Jurkat, Clone E6-1 (cell line): ENCODE measurements at places on chromosomes 5 and 9.

DNA sequence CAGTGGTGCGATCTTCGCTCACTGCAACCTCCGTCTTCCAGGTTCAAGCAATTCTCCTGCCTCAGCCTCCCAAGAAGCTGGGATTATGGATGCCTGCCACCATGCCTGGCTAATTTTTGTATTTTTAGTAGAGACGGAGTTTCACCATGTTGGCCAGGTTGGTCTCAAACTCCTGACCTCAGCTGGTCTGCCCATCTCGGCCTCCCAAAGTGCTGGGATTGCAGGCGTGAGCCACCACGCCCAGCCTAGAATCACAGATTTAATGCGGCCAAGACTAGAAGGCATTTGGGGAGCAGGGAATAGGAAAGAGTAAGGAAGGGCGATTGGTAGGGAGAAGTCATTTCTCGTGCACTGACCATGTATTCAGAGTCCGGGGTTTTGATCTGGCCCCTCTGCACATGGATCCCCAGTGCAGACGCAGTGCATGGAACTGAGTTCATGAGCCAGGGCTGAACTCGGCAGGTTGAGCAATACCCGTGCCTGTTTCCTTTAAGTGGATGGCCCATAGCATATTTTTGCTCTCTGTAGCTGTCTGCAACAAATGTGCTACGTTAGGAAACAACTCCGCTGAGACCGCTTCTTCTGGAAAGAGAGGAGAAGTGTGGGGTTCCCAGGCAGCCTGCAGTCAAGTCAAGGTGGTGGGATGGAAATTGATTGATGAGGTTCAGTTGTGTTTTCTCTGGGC is 3.4 kb upstream of the HMCN2 start:
- DNase-seq, result no peak

GRCh38 chr5:61053937-61054336 is 108.3 kb downstream of the SMIM15 start:
- DNase-seq, result no peak

DNA sequence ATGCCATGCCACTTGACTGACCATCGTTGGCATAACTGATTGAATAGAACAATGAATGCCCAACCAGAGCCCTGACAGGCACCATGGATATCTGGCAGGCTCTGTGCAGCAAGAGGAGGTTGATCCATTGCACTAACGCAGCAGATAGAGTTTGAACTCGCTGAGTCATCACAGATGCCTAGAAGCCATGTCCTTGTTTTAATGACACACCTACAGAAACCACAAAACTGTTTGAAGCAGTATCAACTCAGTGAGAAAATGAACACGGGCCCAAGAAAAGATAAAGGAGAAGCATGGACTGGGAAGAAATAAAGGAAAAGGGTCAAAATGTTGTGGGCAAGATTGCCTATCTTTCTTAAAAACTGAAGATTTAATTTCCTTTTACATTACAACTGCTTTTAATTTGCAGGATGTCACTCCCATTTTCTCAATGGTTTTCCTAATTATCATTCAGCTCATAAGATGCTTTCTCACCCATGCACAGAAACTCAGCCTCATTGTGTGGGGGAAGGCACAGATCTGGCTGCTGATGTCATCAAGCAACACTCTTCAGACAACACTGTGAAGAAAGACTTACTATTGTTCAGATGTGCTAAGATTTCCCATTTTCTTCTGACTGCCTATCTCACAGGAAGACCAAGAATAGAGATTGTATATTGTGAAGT is 129.0 kb downstream of the PIK3R1 start:
- peak; percentile 56 for DNase-seq

GRCh38 chr5:178312880-178313282 is 80.3 kb upstream of the PHYKPL start:
- no peak for DNase-seq

- DNase-seq, result no peak
Observed at GRCh38 chr5:158938200-158938599, 161.5 kb downstream of the EBF1 start.

- no peak for DNase-seq
Observed at GRCh38 chr9:88733651-88734421, 198.9 kb downstream of the NXNL2 start.

DNA sequence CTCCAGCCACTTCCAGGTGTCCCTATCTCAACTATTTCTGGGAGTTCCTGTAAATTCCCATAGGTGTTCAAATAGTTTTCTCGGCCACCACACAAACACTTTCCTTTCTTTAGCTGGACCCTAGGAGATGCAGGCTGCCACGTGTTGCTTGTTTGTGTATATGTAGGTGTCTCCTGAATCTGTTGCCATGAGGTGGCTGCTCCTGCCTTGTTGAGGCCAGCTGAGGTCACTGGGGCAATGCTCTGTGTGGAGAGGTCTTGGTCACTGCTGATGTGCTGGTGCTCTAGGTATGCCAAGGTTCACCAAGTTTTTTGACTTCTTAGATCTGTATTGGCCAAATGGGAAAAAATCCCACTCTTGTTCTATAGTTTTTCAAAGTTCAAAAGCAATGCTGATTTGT is 132.5 kb upstream of the CHD1 start:
- DNase-seq, result no peak

GRCh38 chr5:2017540-2018389 is 135.0 kb upstream of the IRX4 start:
- DNase-seq, result peak; percentile 63

DNA sequence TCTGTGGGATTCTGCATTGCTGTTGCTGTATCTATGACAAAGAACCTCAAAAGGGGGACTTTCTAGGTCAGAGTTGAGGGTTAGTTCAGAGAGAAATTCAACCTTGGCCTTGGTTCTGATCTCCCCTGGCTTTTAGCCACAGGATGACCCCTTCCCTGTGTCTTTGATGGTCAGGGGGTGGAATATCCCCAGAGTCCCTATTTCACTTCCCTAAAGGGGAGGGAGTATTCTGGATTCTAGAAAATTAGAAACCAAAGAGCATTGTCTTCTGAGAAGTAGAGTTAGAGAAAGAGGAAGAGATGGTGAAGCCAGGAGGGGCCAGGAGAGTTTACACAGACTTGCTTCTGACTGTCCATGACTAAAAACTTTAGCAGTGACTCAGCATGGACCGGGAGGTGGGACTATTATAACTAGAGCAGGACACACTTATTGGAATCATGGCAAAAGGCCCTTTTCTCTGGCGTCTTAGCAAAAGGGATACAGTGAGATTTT is 56.2 kb upstream of the LPAR1 start:
- no peak for DNase-seq

GRCh38 chr5:10579536-10580521 is 16.0 kb downstream of the ANKRD33B start:
- no peak for DNase-seq

DNA sequence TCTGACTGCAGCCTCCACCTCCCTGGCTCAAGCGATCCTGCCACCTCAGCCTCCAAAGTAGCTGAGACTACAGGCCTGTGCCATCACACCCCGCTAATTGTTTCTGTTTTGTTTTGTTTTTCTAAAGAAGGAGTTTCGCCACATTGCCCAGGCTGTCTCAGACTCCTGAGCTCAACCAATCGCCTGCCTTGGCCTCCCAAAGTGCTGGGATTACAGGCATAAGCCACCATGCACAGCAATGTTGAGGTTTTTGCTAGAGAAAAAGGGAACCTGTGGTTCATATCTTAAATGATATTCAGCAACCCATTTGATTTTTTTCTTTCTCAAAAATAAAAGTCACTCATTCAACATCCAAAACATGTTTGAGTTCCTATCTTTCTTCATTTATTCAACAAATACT is 20.4 kb upstream of the DELE1 start:
- no peak for DNase-seq

DNA sequence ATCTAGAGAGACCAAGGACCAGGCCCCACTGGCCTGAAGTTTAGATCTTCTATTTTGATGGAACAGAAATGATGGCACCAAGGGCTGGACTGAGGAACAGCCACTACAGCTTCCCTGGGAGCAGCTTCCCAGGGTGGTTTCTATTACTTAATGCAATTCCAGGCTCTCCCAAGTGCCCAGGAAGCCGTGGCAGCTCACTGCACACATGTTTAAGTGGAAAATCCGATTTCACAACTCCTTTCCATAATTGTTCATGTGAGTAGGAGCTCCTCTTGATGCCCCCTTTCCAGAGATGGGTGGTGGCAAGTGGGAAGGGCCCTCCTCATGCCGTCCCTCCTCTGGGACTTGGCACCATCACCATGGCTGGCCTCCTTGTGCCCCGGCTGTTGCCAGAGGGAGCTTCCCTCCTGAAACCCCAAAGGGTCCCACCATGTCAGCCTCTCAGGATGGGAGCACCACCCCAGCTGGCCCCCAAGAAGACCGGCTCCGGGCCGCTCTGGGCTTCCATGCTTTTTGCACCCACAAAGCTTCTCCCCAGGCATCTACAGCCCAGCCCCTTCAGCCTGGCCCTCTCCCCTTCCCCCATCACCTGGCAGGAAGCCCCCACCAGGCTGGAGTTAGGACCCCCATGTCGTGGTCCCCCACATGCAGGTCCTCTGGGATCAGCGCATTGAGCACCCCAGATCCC is 9.1 kb upstream of the UBAC1 start:
- DNase-seq, result no peak

GRCh38 chr5:6486074-6486473 is 37.4 kb downstream of the UBE2QL1 start:
- DNase-seq, result no peak

DNA sequence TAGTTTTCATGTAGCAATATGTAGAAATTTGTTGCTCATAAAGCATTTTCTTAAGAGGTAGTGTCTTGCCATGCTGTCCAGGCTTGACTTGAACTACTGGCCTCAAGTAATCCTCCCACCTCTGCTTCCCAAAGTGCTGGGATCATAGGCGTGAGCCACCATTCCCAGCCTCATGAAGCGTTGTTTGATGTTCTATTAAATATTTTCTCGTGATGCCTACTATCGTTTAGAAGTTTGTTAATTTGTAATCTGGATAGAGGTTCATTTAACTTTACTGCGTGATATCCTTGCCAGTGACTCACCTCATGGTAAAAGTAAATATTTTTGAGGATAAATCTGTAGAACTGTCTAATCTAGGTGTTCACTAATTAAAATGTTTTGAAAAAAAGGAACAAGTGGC is 82.6 kb downstream of the VCAN start:
- DNase-seq, result no peak

DNA sequence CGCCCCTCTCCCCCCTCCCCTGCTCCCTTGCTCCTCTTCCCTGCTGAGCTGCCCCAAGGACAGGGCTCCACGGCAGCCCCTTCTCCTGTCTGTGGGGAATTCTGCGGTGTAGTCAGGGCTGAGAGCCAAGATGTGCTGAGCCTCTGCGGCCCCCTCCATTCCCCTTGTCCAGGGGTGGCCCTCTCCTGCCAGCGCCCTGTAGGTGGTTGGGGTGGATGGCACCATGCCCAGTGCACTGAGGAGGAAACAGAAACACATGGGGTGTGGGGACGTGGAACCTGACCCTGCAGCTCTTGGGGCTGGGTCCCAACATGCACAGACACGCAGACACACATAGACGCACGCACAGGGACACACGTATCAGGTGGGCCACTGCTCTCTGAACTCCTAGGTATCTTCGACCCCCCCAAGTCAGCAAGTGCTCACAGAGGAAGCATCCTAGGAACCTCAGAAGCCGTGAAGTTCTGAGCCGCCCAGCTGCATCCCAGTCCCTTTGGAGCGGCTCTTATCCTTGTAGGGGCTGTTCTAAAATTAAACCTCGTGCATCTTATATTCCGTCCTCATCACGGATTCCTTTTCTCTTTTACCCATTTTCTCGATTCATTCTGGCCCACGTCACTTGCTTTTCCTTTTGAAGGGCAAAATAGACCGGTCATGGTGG is 64.8 kb downstream of the HMCN2 start:
- no peak for DNase-seq

DNA sequence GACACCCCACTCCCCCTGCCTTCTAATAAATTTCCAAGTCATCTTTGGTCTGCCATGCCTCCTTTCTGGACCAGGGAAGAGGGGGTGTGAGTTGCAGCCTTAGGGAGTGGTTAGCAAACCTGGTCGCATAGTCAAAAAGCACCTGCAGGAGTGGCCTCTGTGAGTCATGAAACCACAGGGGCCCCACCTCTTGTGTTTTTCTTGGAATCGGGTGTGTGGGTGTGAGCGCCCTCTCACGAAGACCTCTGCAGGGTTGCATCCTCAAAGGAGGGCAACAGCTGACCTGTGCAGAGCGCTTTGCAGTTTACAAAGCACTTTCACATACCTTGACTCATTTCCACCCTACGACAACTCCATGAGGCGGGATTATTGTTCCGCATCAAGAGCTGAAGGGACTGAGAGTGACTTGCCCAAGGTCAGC is 36.8 kb upstream of the TEX48 start:
- no peak for DNase-seq

DNA sequence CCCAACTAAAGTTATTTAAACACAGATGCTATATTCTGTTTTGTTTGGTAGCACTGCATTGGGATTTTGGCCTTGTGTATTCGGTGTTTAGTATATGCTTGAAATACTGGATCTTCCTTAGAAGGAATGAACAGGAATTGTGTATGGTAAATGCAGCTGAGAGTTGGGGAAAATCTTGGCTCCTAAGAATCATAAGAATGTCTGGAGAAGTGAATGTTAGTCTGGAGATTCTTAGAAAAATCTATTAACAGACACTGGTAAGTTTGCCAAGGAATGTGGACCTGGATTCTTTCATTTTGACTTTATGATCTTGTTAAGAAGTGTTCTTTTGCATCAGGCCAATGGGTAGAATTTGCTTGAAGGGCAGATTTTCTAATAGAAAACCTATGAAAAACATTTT is 38.9 kb downstream of the SNX30 start:
- no peak for DNase-seq

DNA sequence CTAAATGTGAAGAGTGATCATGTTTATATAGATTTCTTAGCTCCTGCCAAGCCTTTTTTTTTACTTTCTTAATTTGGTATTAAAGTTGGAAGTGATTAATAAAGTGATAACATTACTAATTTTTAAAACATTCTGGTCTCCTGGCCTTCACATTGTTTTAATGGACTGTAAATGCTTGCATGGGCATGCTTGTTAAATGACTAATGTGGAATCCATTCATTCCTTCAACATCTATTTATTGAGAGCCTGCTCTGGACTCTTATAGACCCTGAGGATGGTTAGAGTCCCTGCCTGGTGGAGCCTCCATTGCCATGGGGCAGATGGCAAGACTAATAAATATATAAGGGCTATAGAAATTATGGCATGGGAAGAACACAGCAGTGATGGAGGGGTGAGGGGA is 103.5 kb downstream of the NTRK2 start:
- no peak for DNase-seq

DNA sequence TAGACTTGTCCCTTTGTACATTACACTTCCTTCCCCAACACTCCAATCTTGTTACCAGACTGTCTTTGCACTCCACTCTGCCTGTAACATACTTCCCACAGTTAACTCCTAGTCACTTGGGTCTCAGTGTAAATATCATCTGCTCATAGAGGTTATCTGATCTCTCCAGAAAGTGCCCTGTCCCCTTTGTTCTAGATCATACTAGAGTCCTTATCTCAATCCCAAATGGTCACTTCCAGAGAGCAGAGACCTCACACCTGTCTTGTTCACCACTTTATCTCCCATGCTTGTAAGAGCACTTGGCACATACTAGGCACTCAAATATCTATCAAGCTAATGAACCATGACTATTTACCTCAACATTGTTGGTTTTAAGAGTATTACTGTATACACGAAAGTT is 30.4 kb downstream of the SETX start:
- DNase-seq, result no peak

- DNase-seq, result no peak
Observed at GRCh38 chr5:75630875-75631274, 19.6 kb downstream of the ANKDD1B start.
